Globus pallidus (tissue), 1 donor: ENCODE measurements at places on chromosomes 1 and 21.

DNA sequence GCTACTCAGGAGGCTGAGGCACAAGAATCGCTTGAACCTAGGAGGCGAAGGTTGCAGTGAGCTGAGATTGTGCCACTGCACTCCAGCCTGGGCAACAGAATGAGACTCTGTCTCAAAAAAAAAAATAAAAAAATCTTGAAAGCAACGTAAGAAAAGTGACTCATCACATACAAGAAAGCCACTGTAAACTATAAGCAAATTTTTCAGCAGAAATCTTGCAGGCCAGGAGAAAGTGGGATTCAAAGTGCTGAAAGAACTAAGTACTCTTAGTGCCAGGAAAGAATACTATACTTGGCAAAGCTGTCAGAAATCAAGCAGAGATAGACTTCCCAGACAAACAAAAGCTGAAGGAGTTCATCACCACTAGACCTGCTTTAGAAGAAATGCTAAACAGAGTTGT lies 4.4 kb upstream of the HMGN1 start:
- DNase-seq = no peak

DNA sequence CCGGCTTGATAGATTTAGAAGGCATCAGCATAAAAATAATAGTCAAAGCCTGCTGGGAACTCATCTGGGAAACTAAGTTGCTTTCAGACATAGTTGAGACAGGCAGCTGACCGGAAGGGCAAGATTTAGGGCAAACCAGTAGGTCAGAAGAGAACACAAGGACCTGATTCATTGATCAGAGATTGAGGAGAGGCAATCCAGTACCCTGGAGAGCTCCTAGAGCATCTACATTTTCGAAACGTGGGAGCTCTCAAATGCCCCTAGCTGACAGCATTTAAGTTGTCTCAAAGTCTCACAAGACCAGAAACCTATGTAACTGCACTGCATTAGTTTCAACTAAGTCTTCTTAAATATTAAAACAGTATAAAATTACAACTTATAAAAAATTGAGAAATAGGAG lies 22.9 kb upstream of the MTF2 start:
- DNase-seq = no peak

DNA sequence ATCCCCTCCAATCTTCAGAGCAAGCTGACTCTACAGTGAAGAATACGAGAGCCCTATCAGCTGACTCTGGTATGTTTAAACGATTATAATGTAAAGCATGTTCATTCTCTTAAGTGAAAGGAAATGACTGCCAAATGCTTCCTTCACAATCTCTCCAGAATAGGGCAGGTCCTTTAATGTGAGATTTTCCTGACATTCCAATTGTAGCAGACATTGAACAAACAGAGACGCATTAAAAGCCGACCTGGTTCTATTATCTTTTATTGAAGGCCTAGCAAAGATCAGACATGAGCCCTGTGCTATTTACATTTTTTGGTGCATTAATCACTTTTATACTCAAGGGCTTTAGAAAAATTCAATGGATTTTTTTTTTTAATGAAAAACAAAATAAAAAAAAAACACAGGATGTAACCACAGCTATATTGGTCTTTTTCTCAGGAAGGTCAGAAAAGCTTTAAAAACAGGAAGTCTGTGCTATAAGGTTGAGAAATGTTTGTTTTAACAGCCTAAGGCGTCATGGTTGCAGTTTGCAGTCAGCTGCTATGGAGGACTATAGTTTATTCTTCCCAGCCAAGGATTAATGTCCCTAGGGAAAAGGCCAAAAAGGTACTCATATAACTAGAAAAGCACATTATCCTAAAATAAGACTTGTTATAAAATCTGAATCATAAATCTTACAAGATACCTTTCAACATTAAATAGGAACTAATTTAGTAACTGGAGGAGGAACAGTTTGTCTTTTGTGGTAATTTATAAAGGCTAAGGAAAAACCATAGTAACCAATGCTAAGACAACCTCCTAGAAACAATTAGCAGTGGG lies 104.8 kb downstream of the RERE start:
- no peak for DNase-seq

DNA sequence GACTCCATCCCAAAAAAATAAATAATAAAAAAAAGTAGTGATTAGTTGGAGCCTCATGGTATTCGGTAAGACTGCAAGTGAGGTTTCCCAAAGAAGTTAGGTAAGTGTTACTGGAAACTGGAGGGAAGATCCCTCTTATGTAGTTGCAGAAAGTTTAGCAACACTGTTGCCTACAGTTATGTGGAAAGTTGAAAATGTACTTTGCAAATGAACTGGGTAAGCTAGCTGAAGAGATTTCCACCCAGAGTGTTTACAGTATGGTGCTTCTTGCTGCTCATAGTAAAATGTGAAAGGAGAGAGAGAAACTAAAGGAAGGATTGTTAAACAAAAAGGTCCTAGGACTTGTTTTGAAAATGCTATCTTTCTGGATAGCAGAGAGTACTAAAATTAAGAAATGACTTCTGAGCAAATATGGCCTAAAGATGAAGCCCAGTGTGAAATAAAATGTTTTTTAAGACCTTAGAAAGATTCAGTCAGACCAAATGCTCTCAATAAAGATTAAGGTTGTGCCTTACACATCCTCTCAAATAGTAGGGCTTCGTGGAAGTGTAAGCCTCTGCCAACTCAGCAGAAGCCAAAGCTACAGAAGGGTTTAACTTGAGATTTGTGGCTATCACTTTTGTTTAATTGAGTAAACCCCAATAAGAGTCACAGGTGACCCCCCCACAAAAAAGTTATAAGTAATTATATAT lies 31.5 kb downstream of the RPS6KC1 start:
- no peak for DNase-seq

GRCh38 chr1:1783320-1783719 lies 5.0 kb upstream of the NADK start:
- no peak for DNase-seq

DNA sequence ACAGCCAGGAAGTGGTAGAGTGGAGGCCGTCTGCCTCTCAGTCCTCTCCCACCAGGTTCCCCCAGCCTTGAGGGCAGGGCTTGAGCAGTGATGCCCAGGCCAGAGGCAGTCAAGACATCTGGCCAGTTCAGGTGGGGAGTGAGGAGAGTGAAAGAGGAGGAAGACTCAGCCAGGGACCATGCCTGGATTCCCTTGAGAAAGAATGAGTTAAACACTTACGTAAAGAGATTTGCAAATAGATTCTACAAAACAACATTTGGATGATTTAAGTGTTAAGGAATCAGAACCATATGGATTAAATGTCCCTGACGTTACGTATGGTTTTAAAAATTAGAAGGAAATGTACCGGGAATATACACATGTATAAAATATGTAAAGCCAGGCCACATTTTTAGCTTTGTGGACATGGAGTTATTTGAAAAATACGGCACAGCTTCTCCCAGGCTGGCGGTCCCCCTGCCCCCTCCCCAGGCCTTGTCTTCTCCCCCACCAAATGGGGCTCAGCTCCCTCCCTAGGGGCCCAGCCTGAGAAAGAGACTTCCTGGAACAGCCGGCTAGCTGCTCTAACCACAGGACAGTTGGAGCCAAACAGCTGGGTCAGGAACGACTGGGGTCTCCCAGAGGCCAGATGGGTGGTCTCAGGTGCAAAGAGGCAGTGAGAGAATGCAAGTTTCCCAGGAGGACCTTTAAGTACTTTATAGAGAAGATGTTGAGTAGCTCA lies 188.3 kb upstream of the EDN2 start:
- DNase-seq = no peak

DNA sequence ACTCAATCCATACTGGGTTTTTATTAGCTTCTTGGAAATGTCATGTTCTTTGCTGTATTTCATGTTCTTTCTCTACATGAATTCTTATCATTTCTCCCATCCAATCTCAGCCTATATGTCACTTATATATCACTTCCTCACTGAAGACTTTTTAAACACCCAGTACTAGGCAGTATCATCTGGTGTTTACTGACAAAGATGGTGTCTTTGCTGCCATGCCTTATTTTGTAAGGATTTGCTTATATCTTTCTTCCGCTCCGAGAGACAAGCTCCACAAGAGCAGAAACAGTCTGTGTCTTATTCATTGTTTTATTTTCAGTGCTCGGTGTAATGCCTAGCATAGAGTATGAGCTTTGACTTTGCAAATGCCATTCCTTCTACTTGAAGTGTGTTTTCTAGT lies 30.2 kb downstream of the F13B start:
- no peak for DNase-seq

DNA sequence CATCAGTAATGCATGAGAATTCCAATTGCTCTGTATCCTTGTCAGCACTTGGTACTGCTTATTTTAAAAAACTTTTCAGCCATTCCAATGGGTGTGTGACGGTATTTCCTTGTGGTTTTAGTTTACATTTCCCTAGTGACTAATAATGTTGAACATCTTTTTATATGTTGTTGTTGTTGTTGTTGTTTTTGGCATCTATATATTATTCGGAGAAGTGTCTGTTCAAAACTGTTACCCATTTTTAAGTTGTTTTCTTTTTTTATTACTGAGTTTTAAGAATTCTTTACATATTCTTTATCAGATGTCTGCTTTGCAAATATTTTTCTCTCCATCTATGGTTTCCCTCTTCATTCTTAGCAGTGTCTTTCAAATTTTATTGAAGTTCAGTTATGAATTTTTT lies 231.1 kb upstream of the POU3F1 start:
- no peak for DNase-seq

GRCh38 chr1:97654876-97655585 lies 265.8 kb downstream of the DPYD start:
- no peak for DNase-seq

DNA sequence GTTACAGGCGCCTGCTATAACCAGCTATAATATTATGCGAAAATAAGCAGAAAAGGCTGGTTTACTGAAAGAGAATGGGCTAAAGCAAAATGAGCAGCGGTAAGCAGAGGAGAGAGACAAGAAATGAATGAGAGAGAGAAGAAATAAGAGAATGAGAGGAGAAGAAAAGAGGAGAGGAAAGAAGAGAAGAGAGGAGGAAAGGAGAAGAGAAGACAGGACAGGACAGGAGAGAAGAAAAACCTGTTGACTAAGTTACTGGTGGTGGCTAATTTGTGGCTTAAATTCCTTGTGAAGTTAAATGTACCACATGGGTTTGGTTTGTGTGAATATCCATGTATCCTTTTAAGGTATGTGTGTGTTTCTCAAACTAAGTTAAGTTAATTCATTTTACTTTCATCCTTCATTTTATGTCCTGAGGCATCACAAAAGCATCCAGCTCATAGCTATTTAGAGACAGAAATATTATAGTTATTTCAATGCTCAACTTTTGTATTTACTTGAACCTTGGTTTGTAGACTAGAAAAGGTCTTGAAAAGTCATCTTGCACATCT lies 3.1 kb upstream of the DDR2 start:
- no peak for DNase-seq

GRCh38 chr21:42676808-42677207 lies 23.4 kb downstream of the PDE9A start:
- no peak for DNase-seq

GRCh38 chr1:156930483-156930882 lies 10.1 kb downstream of the LRRC71 start:
- no peak for DNase-seq

GRCh38 chr21:42093991-42094421 lies 22.9 kb downstream of the UMODL1 start:
- no peak for DNase-seq

DNA sequence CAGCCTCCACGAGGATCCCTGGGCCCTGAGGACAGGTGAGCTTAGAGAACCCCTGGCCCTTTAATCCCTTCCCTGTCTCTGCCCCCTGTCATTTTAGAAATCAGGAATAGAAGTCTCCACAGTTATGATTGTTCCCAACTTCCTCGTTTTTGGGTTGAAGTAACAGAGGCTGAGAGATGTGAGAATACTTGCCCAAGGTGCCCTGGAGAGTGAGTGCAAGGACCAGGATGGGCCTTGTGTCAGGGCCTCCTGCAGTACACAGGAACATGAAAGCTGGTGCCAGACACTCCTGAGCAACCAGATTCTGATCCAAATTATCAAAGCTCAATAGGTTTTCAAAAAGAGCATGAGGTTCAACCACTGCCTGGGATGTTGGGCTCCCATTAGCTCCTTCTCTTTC lies 10.1 kb downstream of the HLX start:
- no peak for DNase-seq

- no peak for DNase-seq
Observed at GRCh38 chr1:238226810-238227209, 336.1 kb upstream of the ZP4 start.

DNA sequence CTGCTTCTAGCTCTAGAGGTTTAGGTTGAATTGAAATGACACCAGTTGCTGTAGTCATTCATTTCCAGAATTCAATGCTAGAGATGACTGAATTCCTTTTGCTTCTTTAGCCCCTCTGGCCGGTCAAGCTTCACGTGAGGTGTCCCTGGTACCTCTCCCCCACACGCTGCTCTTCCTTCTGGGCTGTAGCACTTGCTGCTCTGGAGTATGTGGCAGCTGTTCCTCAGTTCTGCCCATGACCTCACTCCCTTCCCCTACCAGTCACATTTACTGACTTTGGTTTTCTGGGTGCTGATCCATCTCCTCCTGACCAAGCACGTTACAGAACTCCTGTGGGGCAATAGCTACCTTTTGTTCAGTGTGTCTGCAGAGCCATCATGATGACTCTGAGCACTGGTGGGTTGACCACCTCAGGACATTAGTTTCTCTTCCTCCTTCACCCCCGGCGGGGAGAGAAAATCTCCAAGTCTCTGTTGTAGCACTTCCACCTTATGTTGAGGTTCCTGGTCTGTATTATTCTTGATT lies 128.1 kb downstream of the HHAT start:
- DNase-seq = no peak

DNA sequence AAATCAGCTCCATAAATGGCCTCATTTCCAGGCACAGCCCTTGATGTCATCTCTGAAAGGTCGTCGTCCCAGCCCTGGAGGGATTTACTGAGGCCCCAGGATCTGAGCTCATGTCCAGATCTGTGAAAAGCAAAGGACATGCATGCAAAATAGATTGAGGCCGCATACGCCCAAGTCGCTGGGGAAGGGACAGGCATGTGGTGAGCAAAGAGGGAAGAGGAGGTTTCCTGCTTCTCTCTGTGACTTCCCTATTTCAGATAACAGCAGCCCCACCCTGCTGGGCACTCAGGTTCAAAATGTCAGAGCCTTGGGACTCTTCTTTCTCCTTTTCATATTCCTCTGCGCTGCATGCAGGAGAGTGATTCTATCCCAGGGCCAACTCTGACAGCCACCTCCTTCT lies 197.2 kb downstream of the ADSS2 start:
- peak; percentile 43 for DNase-seq

GRCh38 chr1:210801501-210801900 lies 332.4 kb downstream of the KCNH1 start:
- no peak for DNase-seq

DNA sequence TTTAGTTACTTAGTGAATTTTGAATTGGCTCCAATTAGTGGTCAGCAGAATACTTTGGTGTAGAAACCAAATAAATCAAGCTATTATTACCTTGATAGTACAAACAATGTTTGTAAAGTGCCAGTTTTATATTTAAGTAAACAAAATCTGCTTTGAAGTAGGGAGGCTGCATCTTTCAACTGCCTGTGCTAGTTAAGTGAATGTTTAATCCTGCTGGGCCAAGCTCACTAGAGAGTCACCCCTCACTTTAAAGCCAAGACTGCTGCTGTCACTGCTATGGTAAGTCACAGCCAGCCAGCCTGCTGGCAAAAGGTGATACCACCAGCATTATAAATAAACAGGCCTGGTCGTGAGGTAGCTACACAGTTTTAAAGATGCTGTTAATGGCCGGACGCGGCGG lies 10.3 kb upstream of the CFAP126 start:
- DNase-seq = no peak
